ENCODE measurements at places on chromosomes 16 and 17.
A peak's percentile ranks its signal among the peaks of the same experiment; 100 is the strongest.

GRCh38 chr16:68668266-68668665, 23.2 kb downstream of the CDH3 start:
- peak; percentile 39 for DNase-seq

DNA sequence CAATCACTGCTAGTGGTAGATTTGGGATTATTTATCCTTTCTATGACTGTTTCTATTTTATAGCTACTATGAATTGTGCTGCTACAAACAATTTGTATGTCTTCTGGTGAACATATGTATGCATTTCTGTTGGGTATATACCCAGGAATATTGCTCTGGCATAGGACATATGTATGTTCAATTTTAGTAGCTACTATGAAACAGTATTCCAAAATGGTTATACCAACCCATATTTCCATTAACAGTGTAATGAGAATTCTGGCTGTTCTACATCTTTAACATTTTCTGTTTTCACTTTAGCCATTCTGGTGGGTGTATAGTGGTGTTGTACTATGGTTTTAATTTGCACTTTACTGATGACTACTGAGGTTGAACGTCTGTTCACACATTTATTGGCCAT, 57.6 kb upstream of the NACA2 start:
- DNase-seq, result no peak

- DNase-seq, result no peak
Measured at GRCh38 chr17:28926366-28926765, 23.5 kb upstream of the DHRS13 start.

GRCh38 chr17:49739641-49740271, 24.2 kb downstream of the FAM117A start:
- peak; percentile 80 for DNase-seq

DNA sequence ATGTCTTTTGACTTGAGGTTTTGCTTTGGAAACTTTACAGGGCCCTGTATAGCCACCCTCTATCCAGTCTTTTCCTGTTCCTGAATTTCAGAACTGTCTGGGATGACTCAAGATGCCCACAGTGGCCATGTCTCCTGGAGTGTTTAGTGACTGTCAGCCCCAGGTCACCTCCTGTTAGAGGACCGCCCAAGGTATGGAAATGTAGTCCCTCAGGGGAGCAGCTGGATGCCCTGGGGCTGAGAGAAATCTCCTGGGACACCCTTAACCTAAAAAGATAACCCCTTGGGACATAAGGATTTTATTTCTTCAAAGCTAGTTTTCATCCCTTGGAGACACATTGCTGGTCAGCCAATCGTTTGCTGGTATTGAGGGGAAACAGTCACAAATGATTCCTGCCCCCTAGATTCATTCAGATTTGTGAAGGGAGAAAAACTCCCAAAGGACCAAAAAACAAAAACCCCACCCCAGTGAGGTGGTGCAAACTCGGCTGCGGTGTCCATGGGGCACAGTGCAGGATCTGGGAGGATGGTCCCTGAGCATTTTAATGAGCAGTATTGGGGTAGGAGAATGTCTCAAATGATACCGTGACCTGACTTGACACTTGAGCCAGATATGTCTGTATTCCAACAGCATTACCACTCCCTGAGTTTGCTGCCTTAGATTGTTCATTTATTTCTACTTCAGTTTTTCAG, 1.7 kb downstream of the ZNF267 start:
- no peak for DNase-seq

GRCh38 chr16:6641091-6641490, 691.6 kb upstream of the RBFOX1 start:
- DNase-seq, result no peak

DNA sequence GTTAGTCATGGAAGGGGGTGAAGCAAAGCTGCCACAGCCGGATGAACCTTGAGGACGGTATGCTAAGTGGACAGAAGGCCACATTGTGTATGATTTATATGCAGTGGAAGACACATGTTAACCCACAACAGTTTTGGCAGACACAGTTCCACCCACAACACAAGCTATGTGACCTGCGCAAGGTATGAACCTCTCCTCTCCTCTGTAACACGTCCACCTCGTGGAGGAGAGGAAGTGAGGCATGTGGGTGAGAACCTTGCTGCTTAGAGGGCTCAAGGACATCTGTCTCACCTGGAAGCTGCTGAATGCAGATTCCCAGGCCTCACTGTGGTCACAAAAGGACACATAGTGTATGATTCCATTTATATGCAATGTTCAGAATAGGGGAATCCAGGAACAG, 136.1 kb upstream of the PLCG2 start:
- DNase-seq, result no peak

GRCh38 chr17:57377094-57377493, 120.8 kb downstream of the MSI2 start:
- no peak for DNase-seq

- no peak for DNase-seq
Measured at GRCh38 chr16:10693889-10694288, 841 bp downstream of the TEKT5 start.

DNA sequence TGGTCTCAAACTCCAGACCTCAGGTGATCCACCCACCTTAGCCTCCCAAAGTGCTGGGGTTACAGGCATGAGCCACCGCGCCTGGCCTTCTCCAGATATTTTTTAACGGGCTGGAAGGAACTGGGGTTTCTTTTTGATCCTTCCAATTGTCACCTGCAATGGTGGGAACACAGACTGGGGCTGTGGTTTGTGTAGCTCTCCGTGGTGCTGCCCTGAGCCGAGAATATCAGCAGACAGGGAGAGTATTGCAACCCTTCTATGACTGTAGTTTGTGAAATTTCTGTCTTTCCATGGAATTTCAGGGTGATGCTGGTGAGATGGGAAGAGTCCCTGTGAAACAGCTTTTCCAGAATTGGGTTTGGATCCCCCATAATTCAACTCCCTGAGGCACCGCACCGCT, 263.5 kb downstream of the ENGASE start:
- no peak for DNase-seq

GRCh38 chr17:44976206-44976605, 8.1 kb upstream of the C1QL1 start:
- DNase-seq, result no peak

DNA sequence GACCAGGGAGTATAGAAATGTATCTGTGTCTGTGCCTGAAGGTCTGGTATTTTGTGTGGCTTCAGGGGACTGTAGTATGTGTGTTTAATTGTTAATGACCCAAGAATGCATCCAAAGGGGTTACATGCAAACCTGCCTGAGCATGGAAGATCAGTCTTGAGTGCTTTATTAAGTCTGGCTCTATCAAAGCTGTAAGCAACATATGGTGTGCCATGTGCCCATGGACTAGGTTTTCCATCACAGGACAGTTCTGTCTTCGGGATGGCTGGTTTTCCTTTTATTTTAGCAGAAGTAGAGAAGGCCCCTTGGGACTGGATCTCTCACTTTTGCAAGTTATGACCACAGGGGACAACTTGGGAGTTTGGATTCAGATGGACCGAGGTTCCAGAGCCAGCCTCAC, 18.2 kb downstream of the RBFOX1 start:
- no peak for DNase-seq

GRCh38 chr17:48704361-48705248, 17.7 kb downstream of the PRAC1 start:
- no peak for DNase-seq

DNA sequence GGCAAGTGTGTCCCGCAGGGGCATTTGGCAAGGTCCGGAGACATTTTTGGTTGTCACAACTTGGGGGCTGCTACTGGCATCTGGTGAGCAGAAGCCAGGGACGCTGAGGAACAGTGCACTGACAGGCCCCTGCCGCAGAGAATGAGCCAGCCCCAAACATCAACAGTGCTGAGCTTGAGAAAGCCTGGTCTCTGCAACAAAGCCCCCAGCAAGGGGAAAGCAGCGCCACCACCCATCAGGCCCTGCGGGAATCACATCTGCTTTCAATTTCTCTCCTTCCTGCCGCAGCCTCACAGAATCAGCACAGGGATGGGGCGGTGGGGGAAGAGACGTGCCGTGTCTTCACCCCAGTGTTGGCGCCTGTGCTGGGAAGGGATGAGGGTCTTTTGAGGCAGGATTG, 14.8 kb upstream of the PRPSAP1 start:
- no peak for DNase-seq

GRCh38 chr17:48503747-48504146, 27.1 kb downstream of the HOXB1 start:
- DNase-seq, result no peak

GRCh38 chr16:22285080-22285479, 12.1 kb upstream of the POLR3E start:
- no peak for DNase-seq

DNA sequence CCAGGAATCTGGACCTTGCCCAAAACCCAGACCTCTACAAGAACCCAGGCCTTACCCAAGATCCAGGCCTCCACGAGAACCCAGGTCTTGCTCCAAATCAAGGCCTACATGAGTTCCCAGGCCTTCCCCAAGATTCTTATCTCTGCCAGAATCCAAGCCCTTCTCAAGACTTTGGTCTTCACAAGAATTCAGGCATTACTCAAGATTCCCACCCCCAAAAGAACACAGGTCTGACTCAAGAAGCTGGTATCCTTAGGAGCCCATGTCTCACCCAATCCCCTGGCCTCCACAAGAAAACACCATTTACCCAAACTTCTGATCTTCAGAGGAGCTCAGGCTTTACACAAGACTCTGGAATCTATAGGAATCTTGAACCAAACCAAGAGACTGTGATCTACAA, 2.6 kb downstream of the SPEM3 start:
- no peak for DNase-seq

DNA sequence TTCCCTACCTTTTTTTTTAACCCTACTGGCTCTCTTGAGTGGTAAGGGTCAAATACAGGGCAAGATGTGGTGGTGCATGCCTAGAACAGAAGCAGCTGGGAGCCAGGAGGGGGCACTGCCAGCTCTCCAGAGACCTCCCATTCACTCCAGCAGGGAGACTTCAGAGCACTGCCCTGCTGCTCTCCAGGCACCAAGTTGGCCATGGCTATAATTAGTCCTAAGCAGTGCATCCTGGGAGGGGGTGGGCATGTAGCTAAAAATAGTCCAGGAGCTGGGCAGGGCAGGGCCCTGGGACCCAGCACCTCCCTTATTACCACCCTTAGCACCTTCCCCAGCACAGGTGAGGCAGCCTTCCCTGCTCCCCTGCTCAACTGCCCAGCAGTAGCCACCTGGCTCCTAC, 3.5 kb downstream of the CORO6 start:
- no peak for DNase-seq

DNA sequence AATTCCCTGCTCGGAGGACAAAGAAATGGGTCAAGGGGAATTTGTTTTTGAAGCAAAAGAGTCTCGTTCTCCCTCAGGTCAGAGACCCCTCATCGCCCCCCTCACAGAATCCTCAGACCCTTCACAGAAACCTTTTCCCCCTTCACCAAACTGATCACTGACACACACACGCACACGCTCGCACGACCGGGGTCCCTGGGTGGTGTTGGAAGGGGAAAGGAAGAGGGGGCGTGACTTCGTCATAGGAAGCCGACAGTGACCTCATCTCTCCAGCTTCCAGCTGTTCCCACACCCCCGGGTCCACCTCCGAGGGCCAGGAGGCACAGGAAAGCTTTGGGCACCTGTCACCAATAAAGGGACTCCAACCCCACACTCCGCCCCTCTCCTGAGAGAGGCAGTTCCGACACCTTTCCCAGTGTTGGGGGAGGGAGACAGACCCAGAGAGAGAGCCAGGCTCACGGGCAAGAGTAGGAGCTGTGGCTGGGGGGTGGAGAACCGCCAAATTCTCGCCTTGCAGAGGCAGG, 1.2 kb downstream of the ASGR1 start:
- DNase-seq, result no peak

DNA sequence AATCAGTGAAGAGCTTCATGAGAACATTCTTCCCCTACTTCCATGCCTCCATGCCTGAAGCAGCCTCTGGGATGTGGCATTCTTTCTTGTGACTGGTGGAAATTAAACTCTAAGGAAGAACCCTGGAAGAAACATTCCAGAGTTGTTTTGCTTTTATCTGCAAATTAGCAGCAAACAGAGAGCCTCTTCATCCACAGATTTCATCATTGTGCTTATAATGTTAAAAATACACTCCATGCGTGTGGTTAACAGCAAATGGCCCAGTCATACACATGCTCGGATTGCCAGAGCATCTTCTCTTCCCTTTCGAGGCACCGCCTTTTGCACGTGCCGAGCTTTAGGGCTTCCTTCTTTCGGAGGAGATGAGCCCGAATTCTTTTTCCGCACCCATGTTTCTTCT, 411.3 kb downstream of the SNX29 start:
- DNase-seq, result no peak

- no peak for DNase-seq
Measured at GRCh38 chr16:87441886-87442580, 49.9 kb downstream of the MAP1LC3B start.

GRCh38 chr17:33261820-33262219, 31.3 kb downstream of the ASIC2 start:
- DNase-seq, result no peak

DNA sequence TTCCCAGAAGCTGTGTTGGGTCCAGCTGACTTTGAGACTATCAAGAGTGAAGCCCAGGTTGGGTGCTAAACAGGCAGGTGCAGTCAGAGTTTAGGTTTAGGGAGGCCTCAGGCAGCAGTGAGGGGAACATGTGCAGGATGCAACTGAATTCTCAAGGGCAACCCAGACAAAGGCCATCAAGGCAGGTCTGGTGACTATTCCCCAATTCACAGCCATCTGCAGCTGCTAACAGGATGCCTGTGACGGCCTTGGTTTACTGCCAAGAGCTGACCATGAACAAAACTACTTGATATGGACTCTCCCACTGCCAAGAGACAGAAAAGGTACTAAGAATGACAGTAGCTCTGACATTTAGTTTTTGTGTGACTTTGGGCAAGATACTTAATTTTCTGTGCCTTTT, 45.2 kb upstream of the BCAR1 start:
- no peak for DNase-seq

GRCh38 chr17:77234695-77235094, 93.9 kb downstream of the SEC14L1 start:
- no peak for DNase-seq

- no peak for DNase-seq
Measured at GRCh38 chr17:12974005-12974531, 43.8 kb downstream of the ELAC2 start.

- no peak for DNase-seq
Measured at GRCh38 chr17:59149841-59150511, 5.0 kb downstream of the SKA2 start.

DNA sequence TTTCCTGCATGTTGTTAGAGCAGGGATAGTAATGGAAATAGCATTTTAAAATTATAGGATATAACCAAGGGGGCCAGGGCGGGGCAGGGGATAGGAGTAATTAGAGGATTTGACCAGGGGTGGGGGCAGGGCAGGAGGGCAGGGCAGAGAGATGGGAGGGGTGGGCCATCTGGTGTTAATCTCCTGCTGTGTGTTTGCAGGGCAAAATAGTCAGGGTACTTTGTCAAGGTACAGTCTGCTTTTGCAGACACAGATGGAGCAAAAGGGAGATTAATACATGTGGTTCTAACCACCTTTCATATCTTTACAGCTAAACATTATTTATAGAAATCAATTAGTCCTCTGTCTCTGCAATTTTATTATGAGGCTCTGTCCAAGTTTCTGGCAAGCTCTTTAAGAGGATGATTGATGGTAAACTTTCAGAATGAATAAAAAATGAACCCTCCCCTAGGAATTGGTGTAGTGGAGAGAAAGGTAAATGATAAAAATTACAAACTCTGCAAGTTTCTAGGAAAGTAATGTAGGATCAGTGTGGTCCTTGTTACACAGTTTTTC, 6.6 kb downstream of the ANKFN1 start:
- no peak for DNase-seq

Data from activated CD4-positive, alpha-beta T cell treated with anti-CD3 and anti-CD28 coated beads, Interleukin-2, amount 50 U/mL, for 48 hours (primary cell).